ENCODE measurements at places on chromosomes 3 and 15.

GRCh38 chr3:182235504-182235903 is 523.8 kb downstream of the SOX2 start:
- DNase-seq: no peak

- no peak for DNase-seq
These were observed 15.9 kb downstream of the RPLP1 start for GRCh38 chr15:69468241-69469121.

DNA sequence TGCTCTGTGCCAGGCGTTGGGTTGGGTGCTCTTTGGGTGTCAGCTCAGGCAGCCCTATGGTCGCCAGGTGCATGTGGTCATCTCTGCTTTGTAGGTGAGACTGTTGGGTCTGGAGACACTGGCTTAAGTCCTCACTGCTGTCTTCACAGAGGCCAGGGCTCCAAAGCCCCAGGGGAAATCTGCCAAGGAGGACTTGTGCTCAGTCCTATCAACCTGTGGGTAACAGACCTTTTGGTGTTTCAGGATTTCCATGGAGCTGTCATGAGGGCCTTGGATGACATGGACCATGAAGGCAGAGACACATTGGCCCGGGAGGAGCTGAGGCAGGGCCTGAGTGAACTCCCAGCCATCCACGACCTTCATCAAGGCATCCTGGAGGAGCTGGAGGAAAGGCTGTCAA is 50.1 kb upstream of the NR2C2 start:
- DNase-seq: no peak

- DNase-seq: no peak
These were observed 36.1 kb upstream of the PFN2 start for GRCh38 chr3:150006794-150007193.

GRCh38 chr3:81390796-81391195 is 370.6 kb downstream of the GBE1 start:
- no peak for DNase-seq

- no peak for DNase-seq
These were observed 28.4 kb downstream of the P3H2 start for GRCh38 chr3:190092250-190092649.

DNA sequence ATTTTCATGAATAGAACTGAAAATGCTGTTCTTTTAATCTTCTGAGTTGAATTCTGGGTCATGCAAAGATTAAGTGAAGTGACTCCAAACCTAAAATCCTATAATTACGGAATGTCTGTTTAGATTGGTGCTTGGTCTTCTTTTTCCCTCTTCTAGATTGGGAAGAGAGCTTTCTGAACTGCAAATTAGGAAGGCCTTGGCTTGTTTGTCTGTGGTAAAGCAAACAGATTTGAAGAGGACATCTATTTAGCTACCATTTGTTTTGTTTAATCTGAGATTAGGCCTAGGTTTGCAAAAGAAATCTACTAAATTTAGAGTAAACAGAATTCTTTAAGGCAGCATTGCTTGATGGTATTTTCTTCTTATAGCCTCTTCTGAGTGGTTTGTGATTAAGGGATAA is 23.5 kb downstream of the PAQR9 start:
- no peak for DNase-seq

DNA sequence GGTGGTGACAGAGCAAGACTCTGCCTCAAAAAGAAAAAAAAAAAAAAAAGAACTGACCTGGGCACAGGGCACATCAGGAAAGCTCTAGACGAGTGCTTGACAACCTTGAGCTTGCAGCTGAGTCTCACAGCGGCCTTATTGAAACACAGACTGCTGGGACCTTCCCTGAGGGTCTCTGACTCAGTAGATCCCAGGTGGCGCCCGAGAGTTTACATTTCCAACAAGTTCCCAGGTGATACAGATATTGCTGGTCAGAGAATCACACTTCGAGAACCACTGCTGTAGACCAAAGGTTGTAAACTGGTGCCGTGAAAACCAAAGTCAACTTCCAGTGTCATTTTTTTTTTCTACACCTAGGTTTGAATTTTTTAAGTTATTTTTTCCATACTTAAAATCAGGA is 573.2 kb upstream of the MDFIC2 start:
- DNase-seq: no peak

All from left ventricle myocardium superior (tissue), 1 donor.